NCI-H1105 (cell line): ENCODE measurements at places on chromosomes 7 and 10.

GRCh38 chr7:49873420-49873819 lies 100.0 kb downstream of the VWC2 start:
- no peak for DNase-seq

GRCh38 chr10:75137533-75138438 lies 26.3 kb downstream of the SAMD8 start:
- DNase-seq = no peak

GRCh38 chr7:146321301-146321700 lies 204.7 kb downstream of the CNTNAP2 start:
- DNase-seq = no peak

- DNase-seq = no peak
Measured at GRCh38 chr10:131750973-131751826, 149.6 kb upstream of the PPP2R2D start.
